Left lung (tissue), 14 donors: ENCODE measurements at places on chromosomes 11 and 22.

GRCh38 chr22:42834177-42834949 is 22.7 kb downstream of the ARFGAP3 start:
- no peak for DNase-seq

- DNase-seq: no peak
These were observed 925.7 kb upstream of the CCDC90B start for GRCh38 chr11:84211896-84212295.

DNA sequence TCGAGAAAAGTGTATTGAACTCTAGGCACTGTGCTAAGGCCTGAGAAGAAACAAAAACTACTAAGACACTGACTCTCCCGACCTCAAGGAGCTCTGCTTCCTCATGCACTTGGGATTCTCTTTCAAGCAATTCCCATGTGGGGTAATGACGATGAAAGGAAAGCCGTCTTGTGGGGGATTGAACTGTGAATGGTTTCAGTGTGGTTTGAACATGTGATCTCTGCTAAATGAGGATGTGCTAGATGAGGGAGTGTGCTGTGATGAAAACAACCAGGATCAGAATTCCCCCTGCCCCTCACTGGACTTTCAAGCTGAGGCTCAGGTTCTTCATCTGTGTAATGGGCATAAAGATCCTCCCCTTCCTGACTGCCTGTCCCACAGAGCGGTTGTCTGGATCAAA is 74.9 kb downstream of the DEPDC5 start:
- DNase-seq: no peak

GRCh38 chr11:255816-256215 is 19.0 kb downstream of the PSMD13 start:
- DNase-seq: no peak

DNA sequence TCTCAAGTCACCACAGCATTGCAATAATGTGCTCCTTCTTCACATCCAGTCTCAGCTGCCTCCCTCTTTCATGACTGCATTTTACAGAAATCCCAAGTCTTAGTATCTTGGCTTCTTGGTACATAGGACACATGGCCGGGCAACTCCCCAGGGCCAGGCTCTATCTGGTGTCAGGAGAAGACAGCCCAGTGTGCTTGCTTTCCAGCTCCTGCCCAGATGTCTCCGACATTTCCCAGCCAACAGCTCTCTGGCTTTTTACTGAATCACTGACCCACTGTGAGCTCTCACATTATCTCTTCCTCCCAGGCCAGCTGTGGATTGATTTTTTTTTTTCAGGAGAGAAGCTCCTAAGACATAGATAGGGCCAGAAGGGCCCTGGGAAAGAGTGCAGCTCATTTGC is 346.0 kb upstream of the C11orf87 start:
- DNase-seq: no peak

GRCh38 chr22:26656891-26657851 is at the start of gene MIAT:
TSS of gene MIAT (plus strand) at chr22:26657588.
- DNase-seq: no peak

- DNase-seq: no peak
These were observed 69.5 kb downstream of the DBX1 start for GRCh38 chr11:20090654-20091374.

DNA sequence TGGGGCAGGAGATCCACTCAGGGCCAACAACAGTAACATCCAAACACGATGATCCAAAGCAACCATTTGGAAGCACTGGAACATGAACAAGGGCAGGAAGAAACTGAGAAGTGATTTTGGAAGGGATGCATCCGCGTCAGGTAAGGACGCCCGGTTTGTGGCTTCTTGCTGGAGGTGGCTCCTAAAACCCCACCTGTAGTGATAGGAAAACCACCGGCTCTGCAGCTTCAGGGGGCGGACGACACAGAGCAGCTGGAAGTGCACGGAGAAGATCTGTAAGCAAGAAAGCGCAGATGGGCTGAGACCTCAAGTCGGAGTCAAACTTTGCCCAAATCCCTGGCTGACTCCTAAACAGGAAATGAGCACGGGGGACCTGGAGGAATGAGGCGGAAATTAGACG is 1066.1 kb downstream of the BRD1 start:
- no peak for DNase-seq

DNA sequence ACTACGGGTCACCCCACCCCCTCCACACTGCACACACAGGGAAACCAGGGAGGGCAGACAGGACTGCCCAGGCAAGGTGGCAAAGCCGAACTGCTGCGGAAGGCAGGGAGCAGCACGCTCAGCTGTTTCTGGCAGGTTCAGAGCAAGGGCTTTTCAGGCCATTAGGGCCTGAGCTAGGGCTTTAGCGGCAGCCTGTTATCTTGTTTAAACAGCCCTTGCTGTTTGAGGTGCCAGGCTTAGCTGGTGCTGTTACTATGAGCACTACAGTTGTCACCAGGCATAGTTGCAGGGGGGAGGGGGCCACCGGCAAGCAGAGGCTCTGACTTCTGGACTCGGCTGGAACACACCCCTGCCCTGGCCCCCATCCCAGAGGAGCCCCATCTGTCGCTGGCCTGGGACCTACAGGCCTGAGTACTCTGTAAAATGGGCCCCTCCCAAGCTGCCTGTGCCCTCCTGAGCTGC is 34.9 kb downstream of the RSPH14 start:
- no peak for DNase-seq

DNA sequence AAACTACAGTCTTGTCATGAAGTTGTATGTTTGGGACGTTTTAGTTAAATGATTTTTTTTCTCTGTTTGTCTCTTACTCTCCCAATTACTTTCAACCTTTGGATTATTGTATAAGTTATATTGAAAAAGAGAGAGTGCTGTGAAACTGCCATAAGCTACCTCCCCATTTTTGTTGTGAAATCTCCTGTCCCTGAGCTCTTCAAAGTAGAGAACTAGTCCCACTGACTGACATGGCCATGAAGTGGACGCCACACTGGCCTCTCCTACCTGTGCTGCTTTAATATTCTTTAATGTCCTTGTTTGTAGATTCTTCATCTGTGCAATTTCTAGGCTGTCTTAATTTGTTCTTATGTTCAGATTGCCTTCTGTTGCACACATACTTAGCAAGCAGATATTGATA is 56.3 kb downstream of the PPFIA1 start:
- DNase-seq: no peak

DNA sequence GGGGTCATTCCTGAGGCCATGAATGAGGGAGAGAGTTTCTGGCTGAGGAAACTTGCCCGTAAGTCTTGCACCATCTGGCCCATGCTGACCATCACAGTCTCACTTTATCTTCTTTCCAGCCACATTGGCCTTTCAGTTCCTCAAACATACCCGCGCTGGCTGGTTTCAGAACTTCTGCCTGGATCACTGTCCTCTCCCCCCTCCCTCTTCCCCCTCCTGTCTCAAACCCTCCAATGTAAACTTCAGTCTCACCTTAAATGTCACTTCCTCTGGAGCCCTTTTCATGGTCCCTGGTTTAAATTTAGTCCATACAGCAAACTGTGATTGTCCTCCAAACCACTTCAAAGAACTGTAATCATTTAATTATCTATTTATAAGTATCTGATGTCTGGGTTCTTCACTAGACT is 3.7 kb upstream of the TMEM109 start:
- DNase-seq: no peak

DNA sequence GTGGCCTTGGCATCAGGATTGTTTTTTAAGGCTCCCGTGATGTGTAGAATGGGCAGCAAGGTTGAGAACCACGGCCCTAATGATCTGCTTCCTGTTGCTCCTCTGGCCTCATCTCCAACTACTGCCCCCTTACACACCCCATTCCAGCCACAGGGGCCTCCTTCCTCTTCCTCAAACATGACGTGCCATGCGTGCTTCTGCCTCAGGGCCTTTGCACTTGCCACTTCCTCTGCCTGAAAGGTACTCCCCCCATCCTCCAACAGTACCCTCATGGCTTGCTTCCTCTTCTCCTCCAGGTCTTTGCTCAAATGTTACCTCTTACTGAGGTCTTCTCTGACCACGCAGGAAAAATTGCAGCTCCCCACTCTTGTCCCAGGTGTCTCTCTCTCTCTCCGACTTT is 93.9 kb upstream of the CSNK2A3 start:
- DNase-seq: no peak

- no peak for DNase-seq
These were observed 113.5 kb downstream of the FCHSD2 start for GRCh38 chr11:73028611-73029010.

DNA sequence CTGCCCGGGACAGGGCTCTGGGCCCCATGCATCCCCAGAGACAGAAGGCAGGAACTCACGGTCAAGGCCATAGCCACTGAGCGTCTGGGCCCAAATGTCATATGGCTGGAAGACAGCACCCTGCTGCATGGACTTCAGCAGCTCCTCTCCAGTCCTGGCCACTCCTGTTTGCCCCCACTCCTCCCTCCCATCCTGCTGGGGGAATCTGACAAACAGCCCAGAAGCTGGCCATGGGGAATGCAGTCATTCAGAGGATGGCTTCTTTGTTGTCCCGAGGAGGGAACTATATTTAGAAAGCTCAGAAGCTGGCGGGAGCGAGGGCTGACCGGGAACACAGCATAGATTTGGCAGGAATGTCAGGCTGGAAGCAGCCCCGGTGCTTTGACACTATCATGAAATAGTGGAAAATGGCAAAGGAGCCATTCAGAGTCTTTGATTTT is 35.0 kb downstream of the DKK3 start:
- peak; percentile 77 for DNase-seq

GRCh38 chr11:120235024-120235628 is 4.8 kb upstream of the POU2F3 start:
- DNase-seq: no peak

GRCh38 chr22:37157516-37158285 is 8.0 kb upstream of the IL2RB start:
- DNase-seq: no peak

DNA sequence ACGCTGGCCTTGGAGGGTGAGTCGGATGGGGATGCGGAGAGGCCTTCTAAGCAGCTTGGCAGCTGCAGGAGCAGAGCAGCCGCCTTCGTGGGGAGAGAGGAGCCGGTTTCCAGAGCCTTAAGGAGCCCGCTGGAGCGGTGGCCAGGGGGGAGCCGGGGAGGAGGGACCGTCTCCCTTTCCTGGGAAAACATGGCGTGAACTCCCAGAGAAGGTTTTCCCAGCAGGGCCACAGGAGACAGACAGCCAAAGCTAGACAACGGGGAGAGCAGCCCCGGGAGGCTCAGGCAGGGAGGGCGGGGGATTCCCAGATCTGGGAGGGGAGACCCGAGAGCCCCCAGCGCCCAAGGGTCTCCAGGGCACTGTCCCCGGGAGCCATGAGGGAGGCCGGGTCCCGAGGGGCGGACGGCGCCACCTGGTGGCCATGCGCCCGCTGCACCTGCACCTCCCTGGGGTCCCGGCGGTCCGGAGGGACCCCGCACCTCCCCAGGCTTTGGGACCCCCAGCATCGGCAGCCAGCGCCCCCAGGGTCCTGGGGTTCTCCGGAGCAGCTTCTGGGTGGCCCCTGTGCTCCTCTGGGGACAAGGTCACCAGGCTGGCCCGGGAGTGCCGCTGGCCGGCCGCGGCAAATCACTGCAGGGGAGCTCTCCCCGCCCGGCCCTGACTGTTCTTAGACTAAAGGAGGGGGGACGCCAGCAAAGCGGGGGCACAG is 2.4 kb upstream of the SYT8 start:
- peak; percentile 37 for DNase-seq

GRCh38 chr11:47366020-47366490 is 12.3 kb downstream of the SPI1 start:
- no peak for DNase-seq

DNA sequence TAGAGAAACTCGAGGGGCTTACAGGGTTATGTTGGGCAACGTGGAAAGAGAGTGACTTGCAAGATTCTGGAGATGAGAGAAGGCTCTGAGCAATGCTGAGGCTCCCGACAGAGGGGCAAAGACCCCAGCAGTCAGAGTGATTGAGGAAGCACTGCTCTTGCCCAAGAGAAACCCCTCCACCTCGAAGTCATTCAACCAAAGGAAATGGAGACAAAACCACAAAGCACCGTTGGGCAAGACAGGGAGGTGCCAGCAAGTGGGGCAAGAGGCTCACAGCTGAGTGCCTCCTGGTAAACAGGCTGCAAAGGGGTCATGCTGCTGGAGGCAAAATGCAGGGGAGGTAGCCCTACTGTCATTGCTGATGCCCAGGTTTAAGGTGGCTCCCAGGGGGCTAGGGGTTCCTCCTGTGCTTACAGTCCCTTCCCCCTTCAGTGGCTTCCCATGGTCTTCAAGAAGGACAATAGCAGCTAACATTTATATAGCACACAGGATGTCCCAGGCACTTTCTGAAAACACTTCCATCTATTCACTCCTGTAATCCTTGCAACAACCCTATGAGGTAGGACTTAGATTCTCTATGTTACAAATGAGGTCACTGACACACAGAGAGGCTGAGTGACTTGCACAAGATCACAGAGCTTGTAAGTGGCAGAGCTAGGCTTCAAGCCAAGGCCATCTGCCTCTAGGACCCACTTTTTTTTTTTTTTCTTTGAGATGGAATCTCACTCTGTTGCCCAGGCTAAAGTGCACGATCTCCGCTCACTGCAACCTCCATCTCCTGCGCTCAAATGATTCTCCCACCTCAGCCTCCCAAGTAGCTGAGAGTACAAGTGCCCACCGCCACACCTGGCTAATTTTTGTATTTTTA is 18.1 kb upstream of the MYH9 start:
- no peak for DNase-seq

DNA sequence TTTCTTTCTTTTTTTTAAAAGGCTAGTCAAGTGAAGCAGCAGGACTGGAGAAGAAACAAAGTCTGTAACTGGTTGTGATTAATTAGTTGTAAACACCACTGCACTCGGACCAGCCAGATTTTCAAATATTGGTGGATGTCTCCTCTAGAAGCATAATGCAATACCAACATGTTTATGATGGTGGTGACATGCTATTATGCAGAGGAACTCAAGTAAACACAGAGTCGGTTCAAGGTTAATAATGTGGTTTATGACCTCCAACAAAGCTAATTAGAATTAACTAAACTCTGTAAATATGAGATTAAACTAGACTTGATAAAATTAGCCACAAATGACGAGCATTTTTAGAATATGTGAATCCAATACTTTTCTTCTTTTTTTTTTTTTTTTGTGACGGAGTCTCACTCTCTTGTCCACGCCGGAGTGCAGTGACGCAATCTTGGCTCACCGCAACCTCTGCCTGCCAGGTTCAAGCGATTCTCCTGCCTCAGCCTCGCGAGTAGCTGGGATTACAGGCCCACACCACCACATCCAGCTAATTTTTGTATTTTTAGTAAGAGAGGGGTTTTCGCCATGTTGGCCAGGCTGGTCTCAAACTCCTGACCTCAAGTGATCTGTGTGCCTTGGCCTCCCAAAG is 11.8 kb upstream of the AGBL2 start:
- no peak for DNase-seq

GRCh38 chr11:9732453-9732852 is 68.6 kb downstream of the SWAP70 start:
- no peak for DNase-seq

GRCh38 chr22:49626361-49627216 is 201.1 kb downstream of the BRD1 start:
- no peak for DNase-seq

- peak; percentile 47 for DNase-seq
These were observed 102.2 kb downstream of the BRD1 start for GRCh38 chr22:49725516-49725915.

DNA sequence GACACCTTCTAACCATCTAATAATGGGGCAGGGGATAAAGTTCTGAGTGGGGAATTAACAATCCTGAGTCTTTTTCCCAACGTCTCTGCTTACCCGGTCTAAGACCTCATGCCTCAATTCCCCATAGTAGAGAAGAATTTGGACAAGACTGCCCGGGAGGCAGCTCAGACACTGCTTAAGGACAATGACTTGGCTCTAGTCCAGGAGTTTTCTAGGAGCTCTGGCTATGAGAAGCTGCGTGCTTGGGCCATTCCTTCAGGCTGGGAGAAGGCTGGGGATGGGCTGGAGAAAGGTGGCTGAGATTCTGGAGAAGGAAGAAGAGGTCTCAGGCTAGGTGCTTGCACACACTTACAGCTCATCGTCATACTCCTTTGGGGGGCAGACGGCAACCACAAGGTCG is 19.8 kb upstream of the ABCC8 start:
- DNase-seq: peak; percentile 25

- no peak for DNase-seq
These were observed 236.0 kb downstream of the DLG2 start for GRCh38 chr11:85391141-85391540.
